ENCODE measurements at places on chromosomes 6 and 20. TPM values are rescaled to one million over a fixed set of nuclear protein-coding genes. Genes with fewer than 3 reads are reported as not detected.
A peak's percentile ranks its signal among the peaks of the same experiment; 100 is the strongest.

TOP1 gene
- total RNA-seq = 42.6 TPM

GRCh38 chr6:152207915-152208714 is 400.6 kb downstream of the ESR1 start:
- peaks cover 18% of the 10 kb centered on the region for H3K4me1 ChIP-seq
- H3K27ac ChIP-seq = no peak overlapping the region
- no peak for DNase-seq
- no peak overlapping the region for H3K4me3 ChIP-seq
- no peaks in the 10 kb centered on the region for H3K27me3 ChIP-seq

DNA sequence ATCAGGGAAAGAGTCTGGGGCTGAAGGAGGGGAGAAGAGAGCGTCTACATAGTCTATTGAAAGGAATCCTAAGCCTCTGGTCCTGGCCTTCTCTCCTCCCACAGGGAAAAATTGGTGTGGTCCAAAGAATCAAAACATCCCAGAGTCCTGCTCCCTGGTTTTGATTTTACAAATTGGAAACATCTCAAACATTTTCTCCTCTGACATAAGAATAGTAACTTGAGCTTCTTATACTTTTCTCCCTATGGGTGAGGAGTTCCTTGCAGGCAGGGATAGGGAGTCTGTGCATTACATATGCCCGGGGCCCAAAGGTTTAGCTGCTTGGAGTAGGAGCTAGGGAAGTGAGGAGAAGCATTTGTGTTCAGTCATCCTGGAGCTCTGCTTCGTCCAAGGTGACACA is 120.0 kb upstream of the GGTLC1 start:
- no peak overlapping the region for H3K27ac ChIP-seq
- DNase-seq = no peak
- peaks cover 21% of the 10 kb centered on the region for H3K4me1 ChIP-seq
- H3K27me3 ChIP-seq = no peaks in the 10 kb centered on the region

DNA sequence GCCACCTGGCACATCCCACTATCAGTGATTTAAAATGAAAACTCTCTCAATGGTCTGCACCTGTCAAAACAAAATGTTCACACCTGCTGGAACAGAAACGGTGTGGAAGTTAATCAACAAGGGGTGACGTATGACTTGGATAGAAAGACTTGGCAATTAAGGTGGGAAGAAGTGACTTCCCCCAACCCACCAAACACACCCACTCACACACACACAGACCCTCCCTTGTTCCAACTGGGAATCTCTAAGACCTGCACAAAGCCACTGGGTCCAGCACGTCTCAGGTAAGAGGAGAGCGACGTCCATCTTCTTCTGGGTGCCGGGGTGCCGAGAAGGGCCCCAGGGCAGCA is 25.1 kb upstream of the TCFL5 start:
- no peaks in the 10 kb centered on the region for H3K27me3 ChIP-seq
- peak; percentile 43 for DNase-seq
- no peak overlapping the region for H3K27ac ChIP-seq
- H3K36me3 ChIP-seq = peaks cover 30% of the 10 kb centered on the region

GRCh38 chr6:35166520-35166919 is 25.4 kb upstream of the TCP11 start:
- peaks cover 1% of the 10 kb centered on the region for H3K36me3 ChIP-seq
- peaks cover 30% of the 10 kb centered on the region for H3K4me1 ChIP-seq
- no peak for DNase-seq
- H3K27me3 ChIP-seq = no peaks in the 10 kb centered on the region

DNA sequence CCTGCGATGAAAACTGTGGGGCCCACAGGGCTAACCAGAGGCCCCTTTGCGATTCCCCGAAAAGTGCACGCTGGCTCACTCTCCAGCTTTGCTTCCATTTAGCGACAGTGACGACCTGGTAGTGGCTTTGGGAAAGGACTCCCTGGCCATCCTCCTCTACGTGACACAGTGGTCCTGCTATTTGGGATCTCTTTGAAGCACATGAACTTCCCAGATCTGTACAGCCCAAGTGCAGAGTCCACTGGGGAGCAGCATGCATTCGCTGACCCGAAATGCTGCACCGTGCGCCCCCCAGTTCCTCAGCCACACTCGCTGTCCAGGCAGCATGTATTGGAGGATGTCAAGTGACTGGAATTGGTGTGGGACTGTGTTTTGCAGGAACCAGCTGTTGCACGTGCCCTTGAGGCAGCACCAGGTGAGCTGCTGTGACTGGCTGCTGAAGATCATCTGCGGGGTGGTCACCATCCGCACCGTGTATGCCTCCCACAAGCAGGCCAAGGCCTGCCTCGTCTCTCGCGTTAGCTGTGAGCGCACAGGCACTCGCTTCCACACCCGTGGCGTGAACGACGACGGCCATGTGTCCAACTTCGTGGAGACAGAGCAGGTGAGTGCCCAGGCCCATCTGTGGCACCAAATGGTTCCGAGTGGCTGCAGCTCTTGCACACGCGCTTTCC is 51.6 kb downstream of the SYNJ2 start:
- H3K27me3 ChIP-seq = no peaks in the 10 kb centered on the region
- no peak overlapping the region for H3K4me3 ChIP-seq
- peaks cover 19% of the 10 kb centered on the region for H3K36me3 ChIP-seq

GRCh38 chr6:10586302-10586701 is 65.2 kb downstream of the GCNT2 start:
- peaks cover 14% of the 10 kb centered on the region for H3K4me1 ChIP-seq
- H3K4me3 ChIP-seq = no peak overlapping the region
- H3K36me3 ChIP-seq = no peaks in the 10 kb centered on the region
- no peak for DNase-seq
- H3K27me3 ChIP-seq = peaks cover 32% of the 10 kb centered on the region

DNA sequence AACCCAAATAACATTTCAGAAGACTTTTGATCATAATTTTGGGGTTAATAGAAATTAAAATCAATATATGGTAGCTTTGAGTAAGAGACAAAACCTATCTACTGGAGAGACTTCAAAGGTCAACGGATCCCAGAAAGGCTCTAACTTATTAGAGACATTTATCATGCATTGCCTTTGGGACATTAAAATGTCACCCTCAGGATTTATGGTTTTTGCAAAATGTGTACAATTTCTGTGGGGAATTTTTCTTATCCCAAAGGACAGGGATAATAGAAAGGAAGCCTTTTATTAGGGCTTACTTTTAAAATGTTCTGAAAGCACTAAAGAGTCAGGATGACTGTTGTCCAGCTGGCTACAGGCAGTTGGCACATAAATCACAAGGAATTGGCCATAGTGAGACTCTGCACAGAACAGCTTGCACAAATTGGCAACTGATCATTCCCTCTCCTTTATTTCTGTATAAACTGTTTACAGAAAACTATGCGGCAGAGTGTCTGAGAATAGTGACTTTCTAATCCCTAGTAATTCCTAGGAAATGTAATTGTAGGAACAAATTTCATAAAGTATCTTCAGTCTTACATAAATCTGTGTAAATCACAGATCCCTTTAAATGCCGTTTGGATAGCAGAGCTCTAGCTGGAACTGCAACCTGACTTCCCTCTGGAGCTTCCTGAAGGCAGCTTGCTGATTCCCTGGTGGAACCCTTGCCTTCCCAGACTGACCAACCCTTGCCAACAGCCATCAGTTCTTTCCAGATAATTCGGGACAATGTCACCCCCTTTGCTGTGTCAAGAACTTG is 201.1 kb upstream of the PREP start:
- peaks cover 38% of the 10 kb centered on the region for H3K4me1 ChIP-seq
- DNase-seq = no peak
- no peaks in the 10 kb centered on the region for H3K36me3 ChIP-seq
- H3K27me3 ChIP-seq = no peaks in the 10 kb centered on the region

DNA sequence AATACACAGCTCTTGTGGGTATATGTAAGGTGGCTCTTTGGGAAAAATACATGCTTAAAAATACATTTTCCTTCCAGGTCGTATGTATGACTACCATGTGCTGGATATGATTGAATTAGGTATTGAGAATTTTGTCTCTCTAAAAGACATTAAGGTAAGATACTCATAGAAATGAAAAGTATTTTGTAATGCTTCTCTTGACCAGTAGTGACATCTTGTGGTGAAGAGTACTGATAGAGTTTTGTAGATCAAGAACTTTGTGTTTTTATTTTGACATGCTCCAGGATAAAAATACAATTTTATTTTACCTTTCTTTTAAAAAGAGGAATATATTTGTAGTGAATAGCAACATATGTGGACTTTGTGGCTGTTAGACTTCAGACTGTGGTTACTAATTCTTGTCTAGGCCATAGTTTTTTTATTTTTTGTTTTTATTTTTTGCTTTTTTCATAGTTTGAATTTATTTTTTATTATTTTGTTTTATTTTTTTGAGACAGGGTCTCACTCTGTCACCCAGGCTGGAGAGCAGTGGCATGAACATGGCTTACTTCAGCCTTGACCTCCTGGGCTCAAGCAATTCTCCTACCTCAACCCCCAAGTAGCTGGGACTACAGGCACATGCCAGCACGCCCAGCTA is 17.9 kb downstream of the RPF2 start:
- no peaks in the 10 kb centered on the region for H3K4me1 ChIP-seq
- H3K27me3 ChIP-seq = no peaks in the 10 kb centered on the region
- no peak for DNase-seq
- no peak overlapping the region for H3K27ac ChIP-seq
- H3K4me3 ChIP-seq = no peak overlapping the region

GRCh38 chr6:130314271-130314670 is 51.5 kb upstream of the TMEM200A start:
- no peak overlapping the region for H3K27ac ChIP-seq
- no peak overlapping the region for H3K4me3 ChIP-seq
- no peaks in the 10 kb centered on the region for H3K27me3 ChIP-seq
- H3K4me1 ChIP-seq = no peaks in the 10 kb centered on the region
- no peak for DNase-seq
- no peaks in the 10 kb centered on the region for H3K36me3 ChIP-seq

DNA sequence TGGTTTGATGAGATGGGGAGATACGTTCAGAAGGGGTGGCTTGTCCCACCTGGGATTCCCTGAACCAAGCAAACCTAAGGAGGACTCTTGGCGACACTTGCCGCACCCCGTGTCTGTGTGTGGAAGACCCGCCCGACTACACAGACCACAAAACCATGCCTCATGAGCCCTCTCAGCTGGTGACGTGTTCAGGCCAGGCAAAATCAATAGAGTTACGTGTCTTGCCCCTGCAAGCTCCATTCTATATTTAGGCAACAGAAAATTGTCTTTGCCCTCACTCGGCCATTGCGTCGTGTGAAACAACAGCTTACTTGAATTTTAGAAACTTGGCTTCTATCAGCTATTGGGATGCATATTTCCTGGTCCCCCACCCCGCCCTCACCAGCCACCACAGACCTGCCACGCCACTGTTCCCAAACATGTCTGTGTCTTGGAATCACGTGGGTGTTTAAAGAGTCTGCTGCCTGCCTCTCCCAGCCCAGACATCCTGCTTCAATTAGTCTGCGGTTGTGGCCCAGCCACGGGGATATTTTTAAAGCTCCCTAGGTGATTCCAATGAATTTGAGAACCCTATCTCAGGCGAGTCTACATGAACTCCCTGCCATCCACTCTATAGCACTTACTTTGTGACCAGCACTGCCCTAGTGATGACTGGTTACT is 279.2 kb upstream of the EXOC2 start:
- no peak for DNase-seq
- no peak overlapping the region for H3K4me3 ChIP-seq
- no peak overlapping the region for H3K27ac ChIP-seq
- H3K36me3 ChIP-seq = peaks cover 2% of the 10 kb centered on the region
- H3K4me1 ChIP-seq = no peaks in the 10 kb centered on the region
- peaks cover 11% of the 10 kb centered on the region for H3K27me3 ChIP-seq

GRCh38 chr20:1651268-1652058 is 6.1 kb downstream of the SIRPG start:
- H3K4me1 ChIP-seq = no peaks in the 10 kb centered on the region
- H3K27me3 ChIP-seq = peaks cover 3% of the 10 kb centered on the region
- H3K36me3 ChIP-seq = no peaks in the 10 kb centered on the region
- H3K27ac ChIP-seq = no peak overlapping the region
- no peak for DNase-seq

LY6G6F gene
- total RNA-seq = not detected

SLC35D3 gene
- total RNA-seq = not detected
